ENCODE measurements at places on chromosomes 4 and X. TPM values are rescaled to one million over a fixed set of nuclear protein-coding genes. Genes with fewer than 3 reads are reported as not detected.

DNA sequence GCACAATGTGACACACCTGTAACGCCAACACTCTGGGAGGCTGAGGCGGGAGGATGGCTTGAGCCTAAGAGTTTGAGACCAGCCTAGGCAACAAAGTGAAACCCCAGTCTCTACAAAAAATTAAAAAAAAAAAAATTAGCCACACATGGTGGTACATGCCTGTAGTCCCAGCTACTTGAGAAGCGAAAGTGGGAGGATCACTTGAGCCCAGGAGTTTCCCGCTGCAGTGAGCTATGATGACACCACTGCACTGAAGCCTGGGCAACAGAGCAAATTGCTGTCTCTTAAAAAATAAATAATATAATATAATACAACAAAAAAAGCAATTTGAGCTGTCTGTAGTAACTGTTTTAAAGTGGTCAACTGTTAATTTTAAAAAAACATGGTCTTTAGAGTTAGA is 13.2 kb downstream of the SPOCK3 start:
- no peak for DNase-seq

GRCh38 chrX:49249616-49250015 is 14.3 kb downstream of the CCDC22 start:
- DNase-seq = no peak

DNA sequence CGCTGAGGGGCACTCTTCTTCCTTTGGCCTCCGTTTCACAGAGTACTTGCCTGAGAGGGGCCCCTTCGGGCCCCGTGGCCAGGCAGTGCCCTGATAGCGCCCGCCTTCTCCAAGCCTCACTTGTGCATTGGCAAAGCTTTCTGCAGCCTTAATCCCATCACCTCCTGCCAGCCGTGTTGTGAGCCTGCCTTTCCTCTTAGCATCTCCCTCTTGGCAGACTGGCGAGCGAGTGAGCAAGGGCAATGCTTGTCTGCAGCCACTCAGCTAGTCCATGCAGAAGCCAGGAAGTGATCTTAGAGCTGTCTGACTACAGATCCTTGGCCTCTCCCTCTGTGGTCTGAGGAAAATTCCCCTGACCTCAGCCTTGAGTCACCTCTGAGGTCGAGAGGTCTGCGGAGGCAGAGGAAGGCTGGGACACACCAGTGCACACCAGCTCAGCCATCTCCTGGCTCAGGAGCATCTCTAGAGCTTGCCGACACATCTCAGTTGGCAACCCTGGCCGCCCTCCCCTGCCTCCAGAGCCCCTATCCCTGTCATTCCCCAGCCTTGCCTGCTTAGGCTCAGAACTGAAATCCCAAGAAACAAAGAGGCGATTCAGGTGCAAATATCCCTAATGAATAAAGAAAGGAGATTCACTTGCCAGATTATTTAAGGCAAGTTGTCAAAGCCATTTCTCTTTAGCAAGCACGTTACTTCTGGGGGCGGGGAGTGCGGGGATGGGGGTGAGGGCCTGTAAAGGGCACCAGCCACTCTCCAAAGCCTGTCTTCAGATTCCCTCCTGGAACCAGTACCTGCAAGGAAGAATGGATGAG is 143.5 kb upstream of the MAMLD1 start:
- no peak for DNase-seq

DNA sequence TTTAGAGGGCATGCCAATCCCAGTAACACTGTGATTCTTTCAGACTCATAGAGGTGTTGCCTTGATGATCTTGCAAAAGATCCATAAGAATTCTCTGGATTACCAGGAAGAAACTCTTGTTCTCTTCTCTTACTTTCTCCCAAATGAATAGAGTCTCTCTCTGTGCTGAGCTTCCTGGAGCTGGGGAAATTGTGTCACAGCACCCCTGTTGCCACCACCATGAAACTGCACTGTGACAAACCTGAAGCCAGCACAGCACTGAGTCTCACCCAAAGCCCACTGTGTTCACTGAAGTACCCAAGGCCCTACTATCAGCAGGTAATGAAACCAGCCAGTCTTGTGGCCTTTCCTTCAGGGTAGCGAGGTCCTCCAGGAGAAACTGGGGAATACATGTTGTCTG is 332.7 kb upstream of the FGF16 start:
- no peak for DNase-seq

DNA sequence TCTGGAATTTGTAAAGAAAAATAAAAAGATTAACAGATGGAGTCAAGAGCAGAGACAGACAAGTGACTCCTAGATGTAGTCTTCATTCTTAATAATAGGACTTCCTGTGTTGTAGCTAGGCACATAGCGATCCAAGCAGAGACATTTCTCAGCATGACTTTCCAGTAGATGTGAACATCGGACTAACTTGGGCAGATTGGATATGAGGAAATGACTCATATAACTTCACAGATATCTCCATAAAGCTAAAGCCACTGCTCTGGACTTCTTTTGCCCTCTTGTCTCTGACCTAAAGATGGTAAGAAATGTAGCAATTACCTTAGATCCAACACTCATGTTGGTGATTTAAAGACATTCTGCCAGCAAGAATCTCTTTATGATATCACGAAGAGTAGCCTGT is 131.7 kb downstream of the EPHA5 start:
- no peak for DNase-seq

DNA sequence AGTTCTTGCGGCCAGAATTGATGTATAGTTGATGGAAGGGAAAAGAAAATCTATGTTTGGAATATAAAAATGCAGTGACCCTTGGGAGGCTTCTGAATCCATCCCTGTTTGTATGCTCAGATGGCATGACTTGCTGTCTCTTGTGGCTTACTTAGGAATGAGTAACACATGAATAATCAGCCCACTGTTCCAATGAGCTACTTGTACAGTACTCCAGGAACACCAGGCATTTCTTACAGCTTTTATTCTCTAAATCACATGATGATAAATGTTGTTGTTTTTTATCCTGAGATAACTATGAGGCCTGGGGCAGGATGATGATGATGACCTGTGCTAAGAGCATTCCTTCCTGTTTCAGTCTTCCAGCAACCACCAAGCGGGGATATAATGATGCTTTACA is 18.9 kb downstream of the TMPRSS11E start:
- no peak for DNase-seq

- DNase-seq = no peak
These were observed 11.0 kb upstream of the EIF4E start for GRCh38 chr4:98939892-98940298.

GRCh38 chr4:164601653-164602052 is 152.3 kb upstream of the SMIM31 start:
- no peak for DNase-seq

- DNase-seq = no peak
These were observed 71.2 kb downstream of the SLC10A7 start for GRCh38 chr4:146450524-146450923.

DNA sequence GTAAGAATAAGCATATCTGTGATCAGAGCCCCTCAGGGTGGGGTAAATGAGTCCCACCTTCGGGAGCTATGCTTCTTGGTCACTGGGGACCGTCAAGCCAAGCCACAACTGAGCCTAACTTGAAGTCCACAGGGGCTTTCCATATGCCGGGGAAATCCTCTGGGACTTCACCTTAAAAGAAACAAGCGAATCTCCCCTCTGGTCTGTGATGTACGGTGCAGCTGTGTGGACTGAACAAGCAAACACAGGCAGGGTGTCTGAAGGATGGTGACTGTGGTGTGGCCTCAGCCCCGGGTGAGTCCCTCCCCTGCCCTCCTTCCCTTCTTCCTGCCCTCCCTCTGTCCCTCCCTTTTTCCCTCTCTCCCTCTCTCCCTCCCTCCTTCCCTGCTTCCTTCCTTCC is 29.7 kb upstream of the PPP2R2C start:
- peak; percentile 35 for DNase-seq

DNA sequence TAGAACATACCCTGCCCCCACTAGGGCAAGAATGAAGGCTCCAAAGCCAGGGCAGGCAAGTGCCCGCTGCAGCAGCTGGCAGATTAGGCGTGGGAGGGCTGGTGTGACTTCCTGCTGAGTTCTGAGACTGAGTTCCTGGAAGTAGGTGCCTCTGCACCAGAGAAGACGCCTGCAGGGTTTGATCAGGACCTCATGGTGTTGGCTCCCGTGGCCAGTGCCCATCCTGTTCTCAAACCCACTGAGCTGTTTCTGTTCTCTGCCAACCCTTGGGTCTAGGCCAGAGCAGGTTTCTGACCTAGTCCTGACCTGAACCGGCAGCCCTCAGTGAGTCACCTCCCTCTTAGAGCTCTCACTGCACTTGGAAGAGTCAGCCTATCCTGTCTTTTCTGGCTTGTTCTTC is 220.7 kb downstream of the HS6ST2 start:
- no peak for DNase-seq

DNA sequence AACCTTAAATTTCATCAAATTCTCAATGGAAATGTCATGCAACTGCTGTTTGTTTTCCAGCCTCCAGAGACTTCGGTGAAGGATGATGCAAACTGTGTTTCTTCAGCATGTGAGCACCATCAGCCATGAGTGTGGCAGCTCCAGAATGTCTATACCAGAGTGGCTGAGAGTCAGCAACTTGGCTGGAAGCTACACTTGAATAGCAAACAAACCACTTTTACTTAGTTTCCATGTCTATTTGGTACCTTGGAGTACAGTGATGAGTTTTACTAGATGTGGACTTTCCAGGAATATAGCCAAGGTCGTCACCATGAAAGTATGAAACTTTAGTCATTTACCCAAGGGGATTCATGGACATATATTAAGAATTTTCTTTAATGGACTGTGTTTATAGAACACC is 4.3 kb upstream of the IL21 start:
- DNase-seq = no peak

- no peak for DNase-seq
These were observed 363.9 kb downstream of the PPP3CA start for GRCh38 chr4:100983426-100983825.

DNA sequence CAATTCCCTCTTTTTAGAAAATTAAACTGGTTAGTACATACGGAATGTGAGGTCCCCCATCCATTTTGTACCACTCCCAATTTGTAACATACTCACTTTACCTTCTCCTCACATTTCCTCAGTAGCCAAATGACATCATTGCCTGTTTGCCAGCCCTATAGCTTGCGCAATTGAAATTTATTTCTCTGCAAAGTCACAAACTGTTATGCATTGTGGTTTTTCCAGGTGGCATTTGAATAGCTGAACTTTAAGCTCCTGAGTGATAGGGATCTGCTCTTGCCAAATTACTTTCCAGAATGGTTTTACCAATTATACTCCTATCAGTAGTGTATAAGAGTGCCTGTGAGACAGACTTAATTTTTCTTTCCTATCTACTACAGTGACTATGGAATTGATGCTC is 7.7 kb downstream of the COL4A5 start:
- DNase-seq = no peak

- DNase-seq = no peak
These were observed 540 bp downstream of the ZNF721 start for GRCh38 chr4:498328-498904.

- peak; percentile 57 for DNase-seq
These were observed 13.2 kb downstream of the TMEM175 start for GRCh38 chr4:945274-946102.

DNA sequence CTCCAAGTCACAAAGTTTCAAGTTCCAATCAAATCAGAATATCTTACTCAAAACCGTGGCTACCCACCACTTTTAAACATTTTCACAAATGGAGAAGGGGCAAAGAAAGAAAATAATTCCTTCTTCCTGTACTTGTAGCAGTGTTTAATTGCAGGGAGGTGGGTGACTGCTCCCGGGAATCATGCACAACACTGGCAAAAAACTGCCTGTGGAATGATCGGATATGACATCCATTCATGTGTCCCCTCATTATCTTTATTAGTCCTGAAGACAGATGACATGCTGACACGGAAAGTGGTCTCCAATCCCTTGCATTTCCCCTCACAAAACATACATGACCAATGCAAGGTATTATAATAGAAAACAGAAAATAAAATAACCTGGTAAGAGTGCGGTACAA is 2.0 kb downstream of the TSPAN5 start:
- no peak for DNase-seq

DNA sequence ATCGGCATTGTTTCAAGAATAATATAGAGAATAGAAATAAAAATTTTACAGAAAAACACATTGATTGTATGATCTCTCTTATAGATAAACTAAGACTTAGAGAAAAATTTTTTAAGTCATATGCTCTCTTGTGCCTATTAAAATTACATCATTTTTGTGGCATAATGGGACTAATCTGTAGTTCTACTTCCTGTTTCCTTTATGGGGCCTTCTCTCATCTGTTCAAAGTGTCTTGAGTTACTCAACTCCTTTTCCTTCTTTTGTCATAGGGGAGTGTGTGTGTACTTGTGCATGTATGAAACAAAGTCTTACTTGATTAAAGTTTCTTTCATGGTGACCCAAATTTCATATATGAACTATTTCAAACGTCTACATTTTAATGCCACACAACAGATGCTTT is 1448.9 kb upstream of the TENM3 start:
- DNase-seq = no peak

DNA sequence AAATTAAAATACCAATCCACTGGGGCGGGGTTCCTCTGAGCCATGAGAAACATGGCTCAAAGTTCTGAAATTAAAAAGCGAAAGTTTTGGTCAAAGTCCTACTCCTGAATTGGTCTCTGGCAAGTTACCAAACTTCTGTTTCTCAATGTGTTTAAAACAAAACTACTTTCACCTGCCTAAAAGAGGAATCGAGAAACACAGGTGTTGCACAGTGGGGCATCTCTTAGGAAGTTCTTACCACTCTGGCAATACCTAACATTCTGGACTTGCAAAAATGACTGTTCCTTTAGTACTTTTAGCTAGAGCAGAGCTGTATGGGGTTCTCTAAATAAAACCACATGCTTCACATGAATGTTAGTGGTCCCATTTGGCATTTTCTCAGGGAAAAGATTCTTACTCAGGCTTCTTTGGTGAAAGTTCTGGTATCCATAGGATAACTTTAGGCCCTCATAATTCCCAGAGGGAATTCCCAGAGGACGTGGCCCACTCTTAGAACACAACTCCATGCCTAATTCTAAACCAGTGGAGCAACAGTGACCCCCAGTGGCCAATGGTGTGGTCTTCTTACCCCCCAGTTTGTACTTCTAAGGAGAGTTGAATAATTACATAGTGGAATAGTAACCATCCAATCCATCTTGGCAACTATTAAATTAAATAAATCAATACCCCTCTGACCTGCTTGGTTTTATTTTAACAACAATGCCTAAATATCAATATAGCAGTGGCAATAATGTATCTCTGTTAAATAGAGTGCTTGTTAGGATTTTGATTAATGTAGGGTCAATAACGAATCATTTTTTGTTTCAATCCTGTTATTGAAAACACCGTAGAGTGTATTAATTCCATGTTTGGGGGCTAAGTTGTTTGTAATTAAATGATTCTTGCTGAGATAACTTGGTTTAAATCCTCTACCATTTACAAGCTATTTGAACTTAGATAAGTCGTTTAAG is 21.9 kb downstream of the BMP3 start:
- DNase-seq = no peak

The GABRE gene
- total RNA-seq = 24.4 TPM

The ART3 gene
- not detected for total RNA-seq

The TIMM17B gene
- 29.0 TPM for total RNA-seq

The SUPT20HL1 gene
- total RNA-seq = 0.48 TPM

The HSPA4L gene
- 9.9 TPM for total RNA-seq

The MCUB gene
- total RNA-seq = 17.4 TPM

The SHROOM2 gene
- 1.2 TPM for total RNA-seq

The NXF3 gene
- total RNA-seq = 3.1 TPM

The BEX2 gene
- 0.57 TPM for total RNA-seq

The SLC7A11 gene
- 1.9 TPM for total RNA-seq

The HTATSF1 gene
- 33.7 TPM for total RNA-seq

The USP26 gene
- total RNA-seq = not detected

The PROM1 gene
- not detected for total RNA-seq

The MAGEC2 gene
- not detected for total RNA-seq

Data from posterior vena cava (tissue), 2 donors.